ENCODE measurements at places on chromosomes 3 and 15. TPM values are rescaled to one million over a fixed set of nuclear protein-coding genes. Genes with fewer than 3 reads are reported as not detected.

The TMEM207 gene
- not detected for total RNA-seq

The CFAP44 gene
- 8.8 TPM for total RNA-seq

The GABRB3 gene
- 4.8 TPM for total RNA-seq

The ALDH1L1 gene
- 7.7 TPM for total RNA-seq

The CKMT1B gene
- 4.3 TPM for total RNA-seq

DNA sequence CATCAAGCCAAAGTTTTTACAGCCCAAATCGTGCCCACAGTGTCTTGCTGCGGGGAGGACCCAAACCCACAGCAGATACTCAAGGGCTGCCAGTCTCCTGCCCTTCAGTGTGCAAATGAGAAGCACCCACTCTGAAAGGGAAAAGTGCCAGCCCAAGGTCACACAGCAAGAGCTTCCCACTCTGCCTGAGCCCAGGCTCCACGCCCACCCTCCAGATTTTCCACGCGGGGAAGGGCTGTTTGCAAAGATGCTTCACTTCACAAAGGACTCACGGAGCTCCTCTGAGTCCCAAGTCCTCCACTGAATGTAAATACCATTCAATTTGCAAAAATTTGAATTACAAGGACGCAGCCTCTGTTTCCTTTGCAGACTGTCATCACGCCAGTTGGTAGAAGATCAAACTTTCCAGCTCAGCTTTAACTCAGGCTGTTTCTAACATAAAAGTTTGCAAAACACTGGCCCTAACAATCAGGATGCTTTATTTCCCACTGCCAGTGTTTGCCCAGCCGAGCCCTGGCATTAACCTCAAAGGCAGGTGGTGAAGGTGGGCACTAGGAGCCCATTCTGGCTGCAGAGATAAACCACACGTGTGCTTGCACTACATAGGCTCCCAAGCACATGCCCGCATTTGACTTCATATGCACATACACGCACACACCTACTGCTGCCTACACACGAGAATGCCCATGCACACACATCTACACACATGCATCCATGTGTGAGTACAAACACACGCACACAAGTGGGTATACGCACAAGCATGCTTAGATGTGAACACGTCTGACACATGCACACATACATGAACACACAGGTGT, 7.6 kb downstream of the CACNA2D2 start:
- DNase-seq = no peak

DNA sequence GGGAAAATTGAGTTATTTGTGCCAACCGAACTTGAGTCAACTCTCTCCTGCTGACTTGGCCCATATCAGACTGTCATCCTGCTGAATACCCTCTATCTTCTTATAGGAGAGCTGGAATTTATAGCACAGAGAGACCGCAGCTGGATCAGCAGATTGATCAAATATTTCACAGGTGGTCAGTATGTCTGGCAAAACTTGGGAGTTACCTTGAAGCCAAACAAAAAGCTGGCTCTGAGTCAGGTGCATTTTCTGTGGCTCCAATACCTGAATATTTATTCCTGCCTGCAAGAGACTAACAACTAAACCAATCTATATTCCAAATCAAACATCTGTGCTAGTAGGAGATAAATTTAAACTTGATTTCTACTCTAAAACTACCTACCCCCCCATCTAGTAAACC, 752.1 kb upstream of the ALCAM start:
- DNase-seq = no peak

DNA sequence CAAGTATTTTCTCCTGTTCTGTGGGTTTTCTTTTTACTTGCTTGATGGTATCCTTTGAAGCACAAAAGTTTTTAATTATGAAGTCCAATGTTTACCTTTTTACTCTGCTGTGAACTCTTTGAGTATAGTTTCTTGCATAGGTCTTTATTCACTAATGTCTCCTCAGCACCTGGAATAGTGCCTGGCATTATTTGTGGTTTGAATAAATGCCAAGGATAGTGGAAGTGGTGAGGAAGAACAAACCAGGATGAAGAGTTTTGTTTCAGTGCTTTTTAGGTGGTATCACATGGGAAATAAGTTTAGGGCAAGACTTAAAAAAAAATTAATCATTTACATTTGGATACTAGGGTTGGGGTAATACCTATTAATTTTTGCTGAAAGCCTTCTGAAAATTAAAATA, 25.7 kb downstream of the GPD1L start:
- no peak for DNase-seq

GRCh38 chr3:7332696-7333095, 471.8 kb downstream of the GRM7 start:
- no peak for DNase-seq

- DNase-seq = no peak
Observed at GRCh38 chr3:177201700-177202397, 4.6 kb upstream of the TBL1XR1 start.

DNA sequence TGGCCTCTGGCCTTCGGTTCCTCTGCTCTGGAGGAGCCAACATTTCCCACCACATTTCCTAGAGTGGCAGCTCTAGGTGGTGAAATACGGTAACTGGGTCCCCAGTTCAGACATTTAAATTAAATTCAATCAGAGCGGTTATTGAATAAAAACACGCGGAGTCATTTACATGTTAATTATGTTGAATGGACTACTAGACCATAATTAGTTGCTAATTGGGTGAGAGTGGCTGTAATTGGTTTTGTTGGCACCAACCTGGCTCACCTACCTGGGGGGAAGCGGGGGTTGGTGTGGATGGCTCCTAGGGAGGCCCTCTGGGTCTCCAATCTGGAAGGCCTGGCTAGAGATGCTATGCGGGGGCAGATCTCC, 12.7 kb downstream of the SEMA3F start:
- no peak for DNase-seq

- no peak for DNase-seq
Observed at GRCh38 chr3:76869726-76870384, 170.0 kb upstream of the ROBO2 start.

DNA sequence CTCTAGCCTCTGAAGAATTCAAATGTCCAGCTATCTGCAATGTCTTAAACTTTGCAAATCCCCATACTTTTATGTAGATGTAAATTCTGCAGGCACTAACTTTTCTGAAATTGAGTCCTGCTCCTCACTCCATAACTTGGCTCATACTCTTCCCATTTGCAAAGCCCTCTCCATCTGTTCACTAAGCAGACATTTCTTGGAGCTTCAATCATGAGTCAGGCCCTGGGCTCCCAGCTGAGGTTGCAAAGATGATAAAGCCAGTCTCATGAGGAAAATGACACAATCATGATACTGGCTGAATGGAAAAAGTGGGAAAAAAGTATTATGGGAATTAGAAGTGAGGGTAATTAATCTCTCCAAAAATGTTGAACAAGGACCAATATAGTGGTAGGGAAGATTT, 507.6 kb downstream of the NR2F2 start:
- DNase-seq = no peak

- peak; percentile 75 for DNase-seq
Observed at GRCh38 chr3:118960876-118961450, 73.7 kb downstream of the IGSF11 start.

DNA sequence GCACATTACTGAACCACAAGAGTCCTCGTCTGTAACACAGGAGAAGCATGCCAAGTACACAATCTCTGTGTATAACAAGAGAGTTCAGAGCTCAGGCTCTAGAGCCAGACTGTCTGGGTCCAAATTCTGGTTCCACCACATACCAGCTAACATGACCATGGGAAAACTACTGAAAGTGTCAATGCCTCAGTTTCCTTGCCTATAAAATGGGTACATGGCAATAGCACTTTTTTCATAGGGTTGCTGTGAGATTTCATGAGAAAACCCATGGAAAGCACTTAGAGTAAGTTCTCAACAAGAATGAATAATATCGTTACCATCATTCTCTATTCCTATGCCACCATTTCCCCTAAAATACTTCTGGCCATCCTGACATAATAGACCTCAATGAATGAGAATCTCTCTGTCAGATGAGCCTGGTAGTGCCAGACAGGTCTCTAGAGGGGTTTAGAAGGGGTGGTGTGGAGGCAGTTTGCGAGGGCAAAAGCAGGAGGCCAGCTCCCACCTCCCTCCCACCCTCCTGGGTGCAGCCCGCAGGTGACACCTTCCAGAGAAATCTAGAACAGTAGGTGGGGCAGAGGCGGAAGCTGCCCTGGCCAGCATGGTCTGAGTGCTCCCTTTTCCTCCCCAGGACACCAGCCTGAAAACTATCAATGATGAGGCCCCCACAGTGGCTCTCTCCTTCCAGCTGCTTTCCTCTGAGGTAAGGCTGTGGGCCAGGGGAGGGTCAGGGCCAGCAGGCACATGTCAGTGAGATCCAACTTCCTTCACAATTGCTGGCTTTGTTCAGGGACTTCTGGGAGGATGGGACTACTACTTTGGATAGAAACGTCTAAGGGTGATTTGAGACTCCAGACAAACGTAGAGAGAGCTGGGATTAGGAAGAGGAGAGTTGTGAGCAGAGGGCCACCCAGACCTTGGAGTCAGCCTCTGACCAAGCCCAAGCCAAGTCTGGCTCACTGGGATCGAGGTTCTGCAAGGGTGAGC, 45.3 kb downstream of the CCDC33 start:
- DNase-seq = no peak

GRCh38 chr3:49841126-49841696, 15.2 kb downstream of the TRAIP start:
- peak; percentile 18 for DNase-seq

GRCh38 chr3:197050511-197050910, 20.9 kb upstream of the MELTF start:
- no peak for DNase-seq

DNA sequence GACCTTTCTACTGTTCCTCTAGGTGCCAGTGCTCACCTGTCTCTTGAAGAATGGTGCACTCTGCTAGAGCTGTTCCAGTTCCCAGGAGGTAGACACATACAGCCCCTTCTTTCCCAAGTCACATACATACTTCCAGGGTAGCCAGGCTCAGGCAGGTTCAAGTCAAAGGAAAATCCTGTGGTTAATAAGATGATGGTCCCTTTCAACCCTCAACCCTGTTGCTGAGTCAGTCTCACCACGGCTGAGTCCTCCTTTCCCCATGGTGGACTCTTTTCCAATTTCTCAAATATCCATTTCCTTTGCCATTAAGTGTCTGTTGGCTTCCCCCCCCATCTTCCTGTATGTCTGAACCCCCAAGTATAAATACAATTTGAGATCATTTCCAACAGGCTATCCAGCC, 56.1 kb upstream of the ACAN start:
- DNase-seq = no peak

- no peak for DNase-seq
Observed at GRCh38 chr3:197368821-197369220, 70.4 kb upstream of the DLG1 start.

DNA sequence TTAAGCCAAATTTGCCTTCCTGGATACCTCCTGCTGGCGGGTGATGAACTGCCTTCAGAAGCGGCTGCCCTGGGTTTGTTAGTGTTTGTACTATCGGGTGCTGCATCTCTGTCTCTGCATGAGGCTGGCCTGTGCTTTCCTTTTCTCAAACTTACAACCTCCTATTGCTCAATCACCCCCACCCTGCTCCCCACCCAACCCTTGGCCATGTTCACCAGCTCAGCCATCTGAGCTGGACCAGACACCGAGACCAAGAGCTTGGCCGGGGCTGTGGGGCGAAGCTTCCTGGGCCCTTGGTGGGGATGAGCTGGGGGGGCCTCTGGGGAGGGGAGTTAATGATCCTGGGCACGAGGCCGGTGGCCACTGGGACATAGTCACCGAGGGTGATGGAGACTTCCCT, 16.8 kb upstream of the FBLN2 start:
- no peak for DNase-seq

Measured in tongue (tissue), 3 donors.